PC-3 (cell line): ENCODE measurements at places on chromosomes 12 and 14. TPM values are rescaled to one million over a fixed set of nuclear protein-coding genes. Genes with fewer than 3 reads are reported as not detected.

GRCh38 chr12:92563819-92564218, 139.0 kb upstream of the PLEKHG7 start:
- no peak for DNase-seq

- DNase-seq = peak; percentile 78
These were observed 10.2 kb downstream of the KRT82 start for GRCh38 chr12:52395761-52396434.

DNA sequence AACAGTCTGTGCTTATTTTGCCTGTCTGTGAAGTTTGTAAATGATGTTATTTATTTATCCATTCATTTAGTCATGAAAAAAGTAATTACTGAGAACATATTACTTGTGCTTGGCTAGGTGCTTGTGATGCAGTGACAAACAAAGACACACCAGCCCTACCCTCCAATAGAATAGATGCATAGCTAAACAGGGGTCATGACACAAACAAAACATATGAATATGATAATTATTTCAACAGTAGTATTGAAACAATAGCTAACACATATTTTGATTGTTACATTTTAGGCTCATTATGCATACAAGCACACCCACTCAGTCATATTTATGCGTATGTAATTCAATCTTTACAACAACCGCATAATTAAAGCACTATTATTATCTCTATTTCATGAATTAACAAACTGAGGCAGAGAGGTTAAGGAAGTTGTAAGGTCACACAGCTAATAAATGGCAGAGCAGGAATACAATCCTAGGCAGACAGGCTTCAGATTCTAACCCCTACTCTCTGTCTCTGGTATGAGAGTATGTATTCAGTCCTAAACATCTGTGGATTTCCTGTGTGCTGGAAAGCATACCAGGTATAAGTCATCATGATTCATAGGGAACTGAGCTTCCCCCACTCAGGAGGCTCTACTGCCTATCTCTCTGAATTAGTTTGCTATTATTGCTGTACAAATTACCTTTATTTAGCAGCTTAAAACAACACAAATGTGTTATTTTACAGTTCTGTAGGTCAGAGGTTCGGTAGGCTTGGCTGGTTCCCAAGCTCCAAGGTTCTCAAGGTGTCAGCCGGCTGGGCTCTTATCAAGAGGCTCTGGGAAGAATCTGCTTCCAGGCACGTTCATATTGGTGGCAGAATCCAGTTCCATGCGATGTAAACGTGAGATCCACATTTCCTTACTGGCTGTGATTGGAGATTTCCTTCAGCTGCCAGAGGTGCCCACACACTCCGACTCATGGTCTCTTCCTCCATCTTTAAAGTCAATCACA, 509.4 kb downstream of the GALC start:
- peak; percentile 51 for DNase-seq

Gene C12orf60
- total RNA-seq = 0.29 and 0.47 TPM in 2 replicates
